CD8-positive, alpha-beta T cell (primary cell): ENCODE measurements at places on chromosomes 2 and 18.

DNA sequence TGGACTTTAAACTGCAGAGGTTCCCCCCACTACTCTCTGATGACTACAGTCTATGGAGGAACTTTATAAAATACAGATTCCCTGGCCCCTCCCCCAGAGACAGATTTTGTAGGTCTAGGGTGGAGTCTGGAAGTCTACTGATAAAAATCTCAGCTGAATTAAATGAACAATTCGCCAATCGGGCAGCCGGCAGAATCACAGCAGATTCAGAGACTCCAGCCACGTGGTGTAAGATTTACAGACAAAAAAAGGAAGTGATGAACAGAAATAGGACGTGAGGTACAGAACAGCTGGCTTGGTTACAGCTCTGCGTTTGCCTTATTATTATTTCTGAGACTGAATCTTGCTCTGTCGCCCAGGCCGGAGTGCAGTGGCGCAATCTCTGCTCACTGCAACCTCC is 21.4 kb upstream of the MTA3 start:
- DNase-seq: no peak

GRCh38 chr2:117815946-117816345 is 1.5 kb downstream of the DDX18 start:
- no peak for DNase-seq

- peak; percentile 21 for DNase-seq
Measured at GRCh38 chr18:22378672-22379282, 38.9 kb downstream of the CTAGE1 start.

GRCh38 chr2:232354069-232354468 is 24.5 kb upstream of the ALPP start:
- no peak for DNase-seq

- DNase-seq: no peak
Measured at GRCh38 chr2:79862756-79863155, 349.9 kb downstream of the CTNNA2 start.

DNA sequence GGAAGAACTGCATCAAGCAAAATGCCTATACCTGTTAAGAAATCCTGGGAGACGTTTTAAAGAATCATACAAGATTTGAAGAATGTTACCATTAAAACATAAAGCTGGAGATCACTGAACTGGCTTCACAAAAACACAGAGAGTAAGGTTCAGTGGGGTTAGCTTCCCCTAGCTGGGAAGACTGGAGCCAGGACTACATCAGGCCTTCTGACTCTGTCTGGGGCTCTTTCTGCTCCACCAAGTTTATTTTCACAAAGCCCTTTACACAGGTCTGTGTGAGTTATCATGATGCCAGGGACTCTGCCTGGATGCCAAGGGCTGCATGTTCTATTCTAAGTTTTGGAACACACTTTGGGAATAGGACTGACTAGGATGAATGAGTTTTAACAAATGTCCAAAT is 47.3 kb upstream of the DNER start:
- DNase-seq: no peak

DNA sequence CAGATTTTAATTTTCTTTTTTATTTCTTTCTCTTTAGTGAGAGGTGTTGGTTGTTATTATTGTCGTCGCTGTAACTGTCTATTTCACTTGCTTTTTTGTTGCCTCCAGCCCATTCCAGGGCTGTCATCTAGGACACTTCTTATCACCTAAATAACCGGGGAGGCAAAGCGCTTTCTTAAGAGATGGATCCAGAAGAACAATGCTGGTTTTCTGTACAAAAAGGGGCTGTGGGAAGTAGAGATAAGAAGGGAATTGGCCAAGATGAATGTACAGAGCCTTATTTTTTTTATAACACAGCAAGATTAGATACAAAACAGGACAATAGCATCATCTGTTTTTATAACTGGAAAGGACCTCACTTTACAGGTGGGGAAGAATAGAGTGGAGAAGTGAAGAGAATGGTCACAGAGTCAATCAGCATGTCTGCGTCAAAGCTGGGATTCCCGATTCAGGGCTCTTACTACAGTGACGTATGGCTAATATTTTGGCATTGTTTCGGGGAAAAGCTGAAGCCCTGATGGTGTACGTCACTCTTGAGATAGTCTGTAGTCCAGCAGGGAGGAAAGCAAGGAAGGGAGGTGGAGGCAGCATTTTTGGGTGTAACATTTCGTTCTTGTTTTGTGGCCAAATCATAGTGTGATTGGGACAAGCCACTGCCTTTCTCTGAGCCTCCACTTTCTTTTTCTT is 23.2 kb downstream of the IL1B start:
- DNase-seq: no peak

- no peak for DNase-seq
Measured at GRCh38 chr2:126855606-126856005, 43.1 kb upstream of the TEX51 start.

DNA sequence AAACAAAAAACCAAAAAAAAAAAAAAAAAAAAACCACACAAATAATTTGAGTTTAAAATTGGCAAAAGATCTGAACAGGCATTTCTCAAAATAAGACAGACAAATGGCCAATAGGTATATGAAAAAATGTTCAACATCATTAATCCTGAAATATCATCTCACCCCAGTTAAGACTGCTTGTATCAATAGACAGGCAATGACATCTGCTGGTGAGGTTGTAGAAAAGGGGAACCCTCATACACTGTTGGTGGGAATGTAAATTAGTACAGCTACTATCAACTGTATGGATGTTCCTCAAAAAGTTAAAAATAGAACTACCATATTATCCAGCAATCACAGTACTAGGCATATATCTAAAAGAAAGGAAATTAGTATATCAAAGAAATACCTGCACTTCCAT is 523.1 kb downstream of the XIRP2 start:
- DNase-seq: no peak

- no peak for DNase-seq
Measured at GRCh38 chr2:176147210-176147799, 4.0 kb upstream of the HOXD4 start.

DNA sequence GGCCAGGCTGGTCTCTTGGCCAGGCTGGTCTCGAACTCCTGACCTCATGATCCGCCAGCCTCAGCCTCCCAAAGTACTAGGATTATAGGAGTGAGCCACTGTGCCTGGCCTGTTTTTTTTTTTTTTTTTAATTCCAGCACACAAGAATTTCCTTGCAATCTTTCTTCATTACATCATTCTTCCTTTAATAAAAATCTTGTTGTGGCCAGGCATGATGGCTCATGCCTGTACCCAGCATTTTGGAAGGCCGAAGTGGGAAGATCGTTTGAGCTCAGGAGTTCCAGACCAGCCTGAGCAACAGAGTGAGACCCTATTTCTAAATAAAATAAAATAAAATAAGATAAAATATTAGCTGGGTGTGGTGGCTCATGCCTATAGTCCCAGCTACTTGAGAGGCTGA is 21.4 kb upstream of the PLEKHM3 start:
- no peak for DNase-seq

- no peak for DNase-seq
Measured at GRCh38 chr18:62610351-62610700, 87.5 kb downstream of the ZCCHC2 start.

DNA sequence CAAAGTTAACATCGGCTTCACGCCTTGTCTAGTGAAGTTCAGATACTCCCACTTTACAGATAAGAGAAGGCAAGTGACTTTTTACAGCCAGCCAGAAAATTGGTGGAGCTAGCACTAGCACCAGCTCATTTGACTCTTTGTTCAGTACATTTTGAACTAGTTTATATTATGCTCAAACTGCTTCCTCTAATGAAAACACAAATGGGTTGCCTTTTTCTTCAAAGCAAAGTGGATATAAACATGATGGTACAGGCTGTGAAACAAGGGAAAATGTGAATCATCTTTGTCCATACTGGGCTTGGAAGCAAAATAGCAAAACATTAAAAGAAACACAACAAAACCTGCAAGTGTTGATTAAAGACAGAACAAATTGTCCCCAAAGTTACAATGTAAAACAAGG is 99.6 kb upstream of the LHCGR start:
- no peak for DNase-seq

- no peak for DNase-seq
Measured at GRCh38 chr2:124318913-124319312, 293.8 kb downstream of the CNTNAP5 start.

DNA sequence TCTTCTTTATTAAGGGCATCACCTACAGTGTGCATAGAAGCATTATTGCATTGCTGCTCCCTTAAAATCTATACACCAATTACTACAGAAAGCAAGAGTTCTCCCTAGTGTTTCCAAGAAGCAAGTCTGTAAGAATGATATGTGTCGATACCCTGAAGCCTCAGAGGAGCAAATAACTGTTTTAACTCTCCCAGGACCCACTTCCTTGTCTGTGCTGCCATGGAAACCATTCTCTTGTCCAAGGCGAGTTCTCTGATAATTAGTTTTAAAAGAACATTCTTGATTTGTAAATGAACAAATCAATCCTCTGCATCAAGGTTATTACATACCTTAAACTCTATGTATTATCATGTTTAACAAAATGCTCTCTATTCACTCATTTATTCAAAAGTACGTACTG is 326.8 kb upstream of the KLHL14 start:
- DNase-seq: no peak

DNA sequence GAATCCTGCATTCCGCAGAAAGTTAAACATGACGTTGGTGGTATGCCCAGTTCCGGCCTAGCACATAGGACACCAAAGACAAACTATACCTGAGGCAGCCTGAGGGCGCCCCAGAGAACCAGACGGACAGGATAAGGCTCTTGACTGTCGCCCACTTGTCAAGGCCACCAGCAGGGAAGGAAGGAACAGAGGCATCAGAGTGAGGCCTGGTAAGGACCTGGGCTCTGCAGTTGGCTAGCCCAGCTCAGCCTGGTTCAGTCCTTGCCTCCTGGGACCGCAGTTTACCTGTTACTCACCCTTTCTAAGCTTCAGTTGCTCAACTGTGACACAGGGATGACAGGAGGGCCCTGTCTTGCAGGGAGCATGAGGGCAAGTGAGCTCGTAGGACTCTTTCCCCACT is 82.1 kb downstream of the ACTR2 start:
- no peak for DNase-seq

DNA sequence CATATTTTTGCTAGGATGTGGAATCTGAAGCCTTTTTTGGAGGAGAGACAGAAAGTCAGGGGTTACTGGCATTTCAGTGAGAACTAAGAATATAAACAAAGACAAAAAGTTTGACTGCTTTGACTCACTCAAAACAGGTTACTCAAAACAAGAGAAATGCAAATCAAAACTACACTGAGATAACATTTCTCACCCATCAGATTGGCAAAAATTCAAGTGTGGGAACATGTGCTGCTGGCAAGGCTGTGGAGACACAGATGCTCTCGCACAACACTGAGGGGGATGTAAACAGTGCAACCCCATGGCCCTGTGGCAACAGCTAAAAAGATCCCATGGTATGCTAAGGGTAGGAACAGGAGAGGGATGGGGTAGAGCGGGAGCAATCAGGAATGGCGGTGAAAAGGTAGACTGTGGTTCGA is 86.6 kb downstream of the DTNB start:
- DNase-seq: no peak

DNA sequence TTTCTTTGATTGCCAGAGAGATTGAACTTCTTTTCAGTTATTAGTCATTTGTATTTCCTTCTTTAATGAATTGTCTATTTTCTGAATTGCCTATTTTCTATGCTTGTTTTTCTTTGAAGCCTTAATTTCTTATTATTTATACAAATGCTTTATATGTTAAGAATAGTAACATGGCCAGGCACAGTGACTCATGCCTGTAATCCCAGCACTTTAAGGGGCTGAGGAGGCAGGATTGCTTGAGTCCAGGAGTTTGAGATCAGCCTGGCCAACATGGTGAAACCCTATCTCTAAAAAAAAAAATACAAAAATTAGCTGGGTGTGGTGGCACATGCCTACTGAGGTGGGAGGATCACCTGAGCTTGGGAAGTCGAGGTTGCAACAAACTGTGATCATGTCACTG is 4.7 kb upstream of the RAB11FIP5 start:
- no peak for DNase-seq

- DNase-seq: no peak
Measured at GRCh38 chr2:14779252-14779651, 146.7 kb downstream of the LRATD1 start.

- DNase-seq: no peak
Measured at GRCh38 chr2:189047171-189047888, 73.2 kb downstream of the COL3A1 start.

DNA sequence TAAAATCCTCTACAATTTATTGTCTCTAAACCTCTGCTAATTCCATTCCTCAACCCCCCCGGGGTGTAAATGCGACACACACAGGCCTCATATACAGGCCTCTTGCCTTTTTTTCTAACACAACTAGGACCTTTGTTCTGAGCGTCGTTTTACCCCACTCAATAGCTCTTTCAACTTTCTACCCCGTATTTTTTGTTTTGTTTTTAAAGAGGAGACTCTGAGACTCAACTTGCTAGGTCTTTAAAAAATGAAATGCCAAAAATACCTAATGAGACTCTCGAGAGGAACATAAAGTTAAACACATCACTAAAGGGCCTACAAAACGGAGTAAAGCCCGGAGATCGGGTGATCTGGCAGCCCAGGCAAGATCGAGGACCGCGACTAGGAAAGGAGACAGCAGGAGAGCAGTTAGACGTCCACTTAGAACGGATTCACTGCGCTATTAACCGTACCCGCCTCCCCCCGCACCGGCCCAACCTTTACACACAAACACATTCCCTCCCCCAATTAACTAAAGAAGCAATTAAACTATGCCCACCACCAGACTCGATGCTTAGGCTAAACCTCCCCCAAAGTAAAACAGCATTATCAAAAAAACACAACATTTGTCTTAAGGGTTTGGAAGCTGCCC is 1.7 kb downstream of the TRIP12 start:
- DNase-seq: peak; percentile 62

- DNase-seq: no peak
Measured at GRCh38 chr2:191439481-191439880, 194.3 kb downstream of the MYO1B start.

- DNase-seq: no peak
Measured at GRCh38 chr18:50582500-50582899, 22.6 kb downstream of the MAPK4 start.

- DNase-seq: no peak
Measured at GRCh38 chr2:217263756-217264155, 403.9 kb upstream of the TNP1 start.

DNA sequence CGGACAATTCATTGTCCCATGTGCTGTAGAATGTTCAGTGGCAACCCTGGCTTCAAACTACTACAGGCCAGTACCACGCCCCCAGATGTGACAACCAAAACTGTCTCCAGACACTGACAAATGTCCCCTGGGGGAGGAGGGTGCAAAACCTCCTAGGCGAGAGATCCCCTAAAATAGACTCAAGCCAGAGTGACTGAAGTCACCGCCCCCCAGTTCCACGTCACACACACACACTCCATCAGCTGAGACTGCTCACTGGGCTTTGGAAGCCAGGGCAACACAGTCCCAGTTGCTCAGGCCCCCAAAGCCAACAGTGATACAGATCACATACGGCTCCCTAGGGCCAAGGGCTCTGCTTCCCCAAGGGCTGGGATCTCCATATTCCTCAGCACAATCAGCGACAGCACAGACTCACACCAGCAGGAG is 19.1 kb downstream of the HDAC4 start:
- no peak for DNase-seq

DNA sequence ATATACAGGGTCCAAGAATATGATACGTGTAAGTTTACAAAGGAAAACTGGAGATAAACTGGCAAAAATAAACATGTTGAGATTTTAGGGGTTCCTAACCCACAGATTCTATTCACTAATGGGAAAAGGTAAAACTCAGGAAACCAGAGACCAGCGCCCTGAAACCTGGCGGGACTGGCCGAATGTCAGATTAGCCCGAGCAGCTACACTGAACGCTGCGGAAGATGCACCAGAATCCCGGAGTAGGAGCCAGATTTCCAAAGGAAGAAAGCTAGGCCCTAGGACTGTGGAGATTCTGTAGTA is 679 bp upstream of the WDR75 start:
- DNase-seq: no peak

- no peak for DNase-seq
Measured at GRCh38 chr2:157825885-157826284, 50.2 kb downstream of the ACVR1 start.
